ENCODE measurements at places on chromosomes 3 and 15.

- no peak for DNase-seq
Measured at GRCh38 chr15:94367726-94368535, 136.6 kb downstream of the MCTP2 start.

DNA sequence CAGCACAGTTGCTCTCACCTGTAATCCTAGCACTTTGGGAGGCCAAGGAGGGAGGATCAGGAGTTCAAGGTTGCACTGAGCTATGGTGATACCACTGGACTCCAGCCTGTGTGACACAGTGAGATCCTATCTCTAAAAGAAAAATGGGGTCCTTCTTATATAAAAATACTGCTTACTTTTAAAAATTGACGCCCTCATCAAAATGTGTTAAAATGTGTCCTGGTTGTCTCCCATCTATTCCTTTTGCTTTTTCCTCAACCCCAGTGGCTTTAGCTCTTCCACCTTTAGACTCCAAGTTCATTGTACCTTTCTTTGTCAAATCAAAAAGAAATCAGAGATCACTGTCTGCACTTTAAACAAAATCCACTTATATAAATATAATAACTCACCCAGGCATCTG is 60.3 kb upstream of the GPD1L start:
- no peak for DNase-seq

DNA sequence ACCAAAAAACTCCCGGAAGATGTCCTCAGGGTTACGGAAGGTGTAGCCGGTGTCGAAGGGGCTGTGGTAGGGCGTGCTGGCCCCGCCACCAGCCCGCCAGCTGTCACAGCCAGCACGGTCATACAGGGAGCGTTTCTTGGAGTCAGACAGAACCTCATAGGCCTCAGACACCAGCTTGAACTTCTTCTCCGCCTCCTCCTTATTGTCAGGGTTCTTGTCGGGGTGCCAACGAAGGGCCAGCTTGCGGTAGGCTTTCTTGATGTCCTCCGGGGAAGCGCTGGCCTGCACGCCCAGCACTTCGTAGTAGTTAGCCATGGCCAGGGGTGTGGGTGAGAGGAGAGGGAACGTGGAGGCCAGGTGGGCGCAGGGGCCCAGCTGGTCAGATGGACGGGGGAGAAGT is 3.8 kb downstream of the DNAJB8 start:
- DNase-seq = no peak

DNA sequence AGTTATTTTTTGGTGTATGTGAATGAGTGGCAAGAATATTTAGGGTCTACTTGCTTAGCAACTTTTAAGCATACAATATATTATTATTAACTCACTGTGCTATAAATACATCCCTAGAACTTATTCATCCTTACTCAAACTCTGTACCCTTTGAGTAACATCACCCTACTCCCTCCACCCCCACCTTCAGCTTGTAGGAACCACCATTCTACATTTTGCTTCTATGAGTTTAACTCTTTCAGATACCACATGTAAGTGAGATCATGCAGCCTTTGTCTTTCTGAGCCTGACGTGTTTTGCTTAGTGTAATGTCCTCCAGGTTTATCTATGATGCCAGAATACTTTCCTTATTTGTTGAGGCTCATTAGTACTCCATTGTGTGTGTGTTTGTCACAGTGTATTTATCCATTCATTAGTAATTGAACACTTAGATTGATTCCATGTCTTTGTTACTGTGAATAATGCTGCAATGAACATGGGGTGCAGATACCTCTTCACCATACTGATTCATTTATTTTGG is 526.9 kb downstream of the PYDC2 start:
- DNase-seq = no peak

GRCh38 chr3:174524203-174524602 is 334.9 kb upstream of the NAALADL2 start:
- DNase-seq = no peak

DNA sequence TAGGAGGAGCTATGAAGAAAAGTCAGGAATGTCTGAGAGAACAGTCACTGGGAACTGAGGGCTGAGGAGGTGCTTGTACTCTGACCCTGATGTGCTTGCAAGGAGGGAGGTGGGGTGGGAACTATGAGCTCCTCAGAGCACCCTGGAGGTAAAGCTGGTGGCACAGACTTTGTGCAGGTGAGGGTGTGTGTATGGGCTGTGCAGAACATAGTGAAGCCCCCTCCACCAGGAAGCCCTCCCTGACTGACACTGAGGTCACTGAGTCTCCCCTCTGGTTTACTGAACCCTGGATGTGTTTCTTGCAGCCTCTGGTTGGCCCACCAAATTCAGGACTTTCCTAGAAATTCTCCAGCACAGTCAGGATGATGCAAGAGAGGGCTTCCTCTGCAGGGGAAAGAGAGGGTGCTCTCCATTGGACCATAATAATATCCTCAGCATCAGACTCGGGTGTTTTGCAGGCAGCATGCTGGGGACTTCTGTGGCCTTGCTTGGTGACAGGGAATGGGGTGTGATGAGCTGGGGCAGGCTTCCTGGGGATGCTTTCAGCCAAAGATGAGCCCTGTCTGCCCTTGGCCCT is 1.5 kb upstream of the ISLR start:
- DNase-seq = no peak

Measured in adrenal gland (tissue), 19 donors.